ENCODE measurements at places on chromosomes 1 and 21. TPM values are rescaled to one million over a fixed set of nuclear protein-coding genes. Genes with fewer than 3 reads are reported as not detected.

Gene C1orf87
- total RNA-seq, result not detected

Gene PHLDA3
- total RNA-seq, result 152 TPM

Gene PRAMEF17
- total RNA-seq, result not detected

Gene SNAP47
- total RNA-seq, result 31.6 TPM

Gene RAB3B
- total RNA-seq, result 49.2 TPM

Gene CCDC24
- 4.3 TPM for total RNA-seq

Gene GJA9
- total RNA-seq, result not detected

Gene GUCA2A
- total RNA-seq, result not detected

Gene TOR1AIP1
- total RNA-seq, result 39.6 TPM

Gene SLC30A2
- not detected for total RNA-seq

Gene TIAM1
- 17.8 TPM for total RNA-seq

Gene AIRE
- not detected for total RNA-seq

Gene PRELP
- 0.07 TPM for total RNA-seq

Gene AMIGO1
- total RNA-seq, result 1.8 TPM

Gene FLVCR1
- total RNA-seq, result 9.3 TPM

Gene ST6GALNAC3
- total RNA-seq, result 1.8 TPM

Gene NOS1AP
- total RNA-seq, result 0.94 TPM

Gene GSTM5
- total RNA-seq, result not detected

Gene RPE65
- 0.91 TPM for total RNA-seq

Gene SLAMF9
- 0.43 TPM for total RNA-seq

Gene RCSD1
- total RNA-seq, result 0.98 TPM

Gene SHE
- not detected for total RNA-seq

Gene PIAS3
- 49.9 TPM for total RNA-seq

Gene TTC34
- total RNA-seq, result 0.31 TPM

Gene TAS1R3
- total RNA-seq, result 0.50 TPM

Gene SOAT1
- 94.7 TPM for total RNA-seq

Gene AP4B1
- total RNA-seq, result 14.9 TPM

Gene SPRR5
- total RNA-seq, result not detected

Gene AK5
- total RNA-seq, result 1.7 TPM

Gene NPHS2
- total RNA-seq, result not detected

Gene PRPF38B
- 31.9 TPM for total RNA-seq

Gene LYPD8
- not detected for total RNA-seq

Gene RGS4
- 23.8 TPM for total RNA-seq

Gene KIF26B
- total RNA-seq, result 6.8 TPM

Gene FAM72A
- total RNA-seq, result 8.8 TPM

Gene PRXL2B
- total RNA-seq, result 19.2 TPM

Gene PKLR
- total RNA-seq, result not detected

Gene RNU1-1
- 1,356 TPM for total RNA-seq

Gene SMPDL3B
- 2.2 TPM for total RNA-seq

Gene CFAP126
- not detected for total RNA-seq

Gene RGSL1
- not detected for total RNA-seq

Gene CACHD1
- total RNA-seq, result 28.3 TPM

Gene CA6
- not detected for total RNA-seq

Gene LAMC2
- 13.9 TPM for total RNA-seq

Gene FCAMR
- total RNA-seq, result not detected

Gene ARF1
- 431 TPM for total RNA-seq

Gene NPL
- 3.3 TPM for total RNA-seq

Gene MPZ
- 2.3 TPM for total RNA-seq

Gene TSSK3
- total RNA-seq, result 0.87 TPM

Gene BNIPL
- total RNA-seq, result 0.29 TPM
